Central memory CD4-positive, alpha-beta T cell (primary cell): ENCODE measurements at places on chromosomes 1 and 21.

DNA sequence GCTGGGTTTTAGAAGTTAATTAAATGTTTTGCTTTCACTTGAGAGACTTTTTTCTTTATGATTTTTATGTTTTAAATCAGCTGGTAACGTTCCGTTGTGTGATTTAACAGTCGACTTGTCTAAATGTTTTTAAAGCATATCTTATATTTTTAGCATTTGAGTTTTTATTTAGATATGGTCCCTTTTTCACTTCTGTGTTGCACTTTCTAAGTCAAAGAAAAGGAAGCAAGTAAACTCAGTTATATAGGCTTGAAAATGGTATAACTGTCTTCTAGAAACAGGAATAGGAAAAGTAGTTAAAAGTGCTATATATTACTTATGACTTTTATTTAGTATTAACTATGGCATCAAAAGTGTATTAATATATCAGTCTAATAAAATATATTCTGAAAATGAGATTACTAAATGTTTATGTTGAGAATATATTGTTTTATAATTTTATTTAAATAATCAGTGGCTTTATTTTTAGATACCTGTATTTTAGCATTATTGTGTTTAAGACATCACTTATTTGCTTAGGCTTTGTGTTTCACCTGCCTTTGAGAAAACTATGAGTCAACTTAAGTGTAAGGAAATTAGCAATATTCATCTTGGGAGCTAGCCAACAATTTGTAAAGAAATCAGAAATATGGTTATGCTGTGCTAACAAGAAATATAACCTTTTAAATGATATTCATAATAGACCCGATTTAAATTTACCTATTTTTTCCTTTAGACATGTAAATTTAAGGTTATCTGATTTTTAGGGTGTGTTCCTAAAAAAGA is 60.5 kb downstream of the RABGAP1L start:
- DNase-seq, result no peak

GRCh38 chr1:25023826-25024225 is 93.8 kb upstream of the RUNX3 start:
- DNase-seq, result no peak

DNA sequence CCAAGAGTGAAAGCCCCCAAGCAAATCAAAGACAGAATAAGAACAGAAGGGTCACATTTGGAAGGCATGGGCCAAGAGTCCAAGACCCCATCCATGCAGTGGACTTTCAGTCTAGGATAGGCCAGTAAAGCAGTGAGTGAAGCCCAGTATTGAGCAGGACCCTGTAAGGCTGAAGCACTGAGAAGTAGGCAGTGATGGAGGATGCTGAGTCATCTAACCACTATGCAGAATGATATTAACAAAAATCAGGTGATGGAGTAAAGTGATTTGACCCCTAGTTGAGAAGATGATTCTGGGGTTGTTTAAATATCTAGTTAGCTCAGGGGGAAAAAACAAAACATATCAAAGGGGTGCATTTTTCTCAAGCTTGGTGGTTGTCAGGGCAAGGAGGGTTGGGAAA is 308.7 kb upstream of the PLXNA2 start:
- DNase-seq, result no peak

- no peak for DNase-seq
Observed at GRCh38 chr1:36168514-36168913, 12.6 kb downstream of the MAP7D1 start.

GRCh38 chr1:116164604-116165368 is 53.6 kb downstream of the MAB21L3 start:
- no peak for DNase-seq

- peak; percentile 74 for DNase-seq
Observed at GRCh38 chr1:206507284-206508129, at the start of gene RASSF5. TSS of gene RASSF5 (plus strand) at chr1:206507531. CDS start at chr1:206507603, 72 bp downstream.

DNA sequence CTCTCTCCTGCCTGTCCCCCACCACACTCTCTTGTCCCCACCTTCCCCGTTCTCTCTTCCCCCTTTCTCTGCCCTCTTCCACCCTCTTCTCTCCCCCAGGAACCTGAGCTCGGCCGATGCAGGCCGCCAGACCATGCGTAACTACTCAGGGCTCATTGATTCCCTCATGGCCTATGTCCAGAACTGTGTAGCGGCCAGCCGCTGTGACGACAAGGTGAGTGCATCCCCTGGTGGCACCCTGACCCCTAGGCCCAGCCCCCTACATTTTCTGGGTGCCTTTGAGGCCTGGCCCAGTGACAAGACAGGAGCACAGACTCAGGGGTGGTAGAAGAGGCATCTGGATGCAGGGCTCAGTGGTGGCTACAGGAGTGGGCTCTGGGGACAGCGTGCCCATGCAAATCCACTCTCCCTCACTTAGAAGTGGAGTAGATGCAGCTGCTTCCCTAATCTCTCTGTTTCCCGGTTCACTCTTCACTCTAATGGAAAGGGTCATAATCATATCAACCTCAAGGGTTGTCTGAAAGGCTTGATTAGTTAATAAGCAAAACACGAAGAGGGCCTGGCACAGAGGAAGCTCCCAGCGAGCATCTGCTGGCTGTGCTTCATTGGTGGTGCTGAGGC is 37.0 kb downstream of the PKP1 start:
- no peak for DNase-seq

GRCh38 chr1:232921381-232921780 is 29.0 kb upstream of the NTPCR start:
- DNase-seq, result no peak

DNA sequence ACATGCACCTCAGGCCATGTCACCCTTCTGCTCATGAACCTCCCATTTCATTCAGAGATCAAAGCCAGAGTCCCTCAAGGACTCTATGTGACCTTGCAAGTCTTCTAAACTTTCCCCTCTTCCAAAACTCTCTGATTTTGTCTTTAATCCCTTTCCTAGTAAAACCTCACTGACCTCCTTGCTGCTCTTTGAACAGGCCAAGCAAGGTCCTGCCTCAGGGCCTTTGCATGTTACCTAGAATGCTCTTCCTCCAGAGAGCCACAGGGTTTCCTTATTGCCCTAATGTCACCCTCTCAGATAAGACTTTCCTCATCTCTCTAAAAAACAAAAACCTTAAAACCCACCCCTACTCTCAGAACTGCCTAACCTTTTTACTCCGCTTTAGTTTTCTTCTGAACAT is 26.6 kb downstream of the IL23R start:
- no peak for DNase-seq

GRCh38 chr1:225533238-225533637 is 105.4 kb upstream of the LBR start:
- DNase-seq, result no peak

- DNase-seq, result no peak
Observed at GRCh38 chr21:38267136-38267755, 10.5 kb downstream of the KCNJ15 start.

- no peak for DNase-seq
Observed at GRCh38 chr1:158681606-158682005, 4.9 kb downstream of the SPTA1 start.

GRCh38 chr1:93029317-93029716 is 49.8 kb upstream of the MTF2 start:
- peak; percentile 79 for DNase-seq

DNA sequence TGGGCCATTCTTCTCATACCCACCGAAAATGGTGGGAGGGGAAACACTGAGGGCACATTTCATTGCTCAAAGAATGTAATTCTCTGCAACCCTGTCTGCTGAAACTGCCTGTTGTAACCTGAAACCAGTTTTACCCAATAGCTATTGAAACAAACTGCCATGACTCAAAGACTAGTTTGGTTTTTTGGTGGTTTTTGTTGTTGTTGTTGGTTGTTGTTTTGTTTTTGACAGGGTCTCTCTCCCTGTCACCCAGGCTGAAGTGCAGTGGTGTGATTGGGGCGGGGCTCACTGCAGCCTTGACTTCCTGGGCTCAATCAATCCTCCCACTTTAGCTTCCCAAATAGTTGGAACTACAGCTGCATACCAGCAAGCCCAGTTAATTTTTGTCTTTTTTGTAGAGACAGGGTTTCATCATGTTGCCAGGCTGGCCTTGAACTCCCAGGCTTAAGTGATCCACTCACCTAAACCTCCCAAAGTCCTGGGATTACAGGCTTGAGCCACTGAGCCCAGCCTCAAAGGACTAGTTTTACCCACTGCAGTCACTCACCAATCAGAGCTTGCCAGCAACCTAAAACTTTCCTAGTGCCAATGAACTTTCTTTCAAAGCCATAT is 2.1 kb upstream of the IPP start:
- DNase-seq, result no peak

- DNase-seq, result no peak
Observed at GRCh38 chr1:199336745-199337640, 690.5 kb upstream of the NR5A2 start.

DNA sequence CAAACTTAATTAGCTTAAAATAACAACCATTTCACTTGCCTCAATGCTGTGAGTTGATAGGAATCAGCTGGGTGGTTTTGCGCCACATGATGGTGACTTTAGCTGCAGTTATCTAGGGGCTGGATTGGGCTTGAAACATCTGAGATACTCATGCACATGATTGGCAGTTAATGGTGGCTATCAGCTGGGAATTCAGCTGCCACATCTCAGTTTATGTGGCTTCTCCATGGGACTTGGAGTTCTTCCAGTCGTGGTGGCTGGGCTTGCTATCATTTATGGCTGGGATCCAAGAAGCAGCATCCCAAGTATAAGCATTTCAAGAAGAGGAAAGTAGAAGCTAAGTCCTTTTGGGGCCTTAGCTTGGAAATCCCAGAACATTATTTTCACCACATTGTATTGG is 36.4 kb downstream of the PDC start:
- no peak for DNase-seq

DNA sequence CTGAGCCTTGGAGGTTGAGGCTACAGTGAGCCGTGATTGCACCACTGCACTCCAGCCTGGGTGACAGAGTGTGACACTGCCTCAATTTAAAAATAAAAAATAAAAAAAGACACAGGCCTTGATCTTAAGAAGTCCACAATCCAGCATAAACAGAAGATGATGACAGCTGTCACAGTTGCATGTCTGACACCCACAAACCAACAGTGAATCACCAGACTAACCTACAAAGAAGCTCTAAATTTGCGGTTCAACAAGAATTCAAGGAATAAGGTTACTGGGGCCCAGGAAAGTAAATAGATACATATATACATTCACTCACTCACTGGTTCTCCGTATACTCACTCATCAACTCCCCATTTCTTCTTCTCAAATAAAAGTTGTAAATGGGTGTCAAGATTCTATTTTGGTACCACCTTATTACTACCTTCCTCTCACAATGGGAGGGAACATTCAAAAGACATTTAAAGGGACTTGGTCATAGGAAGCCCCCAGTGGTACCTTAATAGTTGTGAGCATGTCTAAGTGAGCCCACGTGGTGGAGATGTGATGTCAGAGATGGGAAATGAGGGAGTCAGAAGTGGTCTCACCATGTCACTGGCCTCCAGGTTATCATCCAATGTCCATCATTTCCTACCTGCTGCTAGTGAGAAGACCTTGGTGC is 66.9 kb upstream of the PRDX6 start:
- DNase-seq, result peak; percentile 26

GRCh38 chr1:206761159-206761768 is 9.3 kb upstream of the IL19 start:
- DNase-seq, result no peak

- DNase-seq, result peak; percentile 23
Observed at GRCh38 chr1:89659322-89660081, 26.6 kb downstream of the LRRC8C start.

DNA sequence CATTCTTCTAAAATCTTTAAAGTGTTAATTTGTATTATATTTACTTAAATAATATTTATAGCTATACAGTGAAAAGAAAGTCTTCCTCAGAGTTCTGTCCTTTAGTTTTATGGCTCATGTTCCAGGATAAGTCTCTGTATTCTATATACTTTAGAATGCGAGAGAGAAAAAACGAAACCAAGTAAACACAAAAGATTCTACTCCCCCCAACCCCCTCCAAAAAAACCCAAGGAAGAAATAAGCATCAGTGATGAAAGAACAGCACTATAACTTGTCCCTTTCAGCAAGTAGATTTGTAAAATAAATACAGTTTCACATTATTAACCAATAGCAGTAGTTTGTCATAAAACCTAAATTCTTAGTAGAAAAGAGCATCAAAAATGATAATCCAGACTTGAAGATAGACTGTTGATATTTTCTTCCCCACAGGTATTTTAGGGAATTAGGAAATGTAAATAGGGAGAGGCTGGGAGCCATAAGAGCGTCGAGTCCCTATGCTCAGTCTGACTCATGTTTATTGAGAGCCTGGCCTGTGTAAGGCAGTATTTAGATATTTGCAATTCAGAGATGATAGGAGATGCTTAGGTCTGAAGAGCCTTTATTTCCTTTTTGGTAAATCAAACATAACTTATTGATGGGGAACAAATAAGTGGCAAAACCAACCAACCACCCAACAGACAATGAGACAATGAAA is 35.5 kb downstream of the CDC14A start:
- DNase-seq, result no peak

DNA sequence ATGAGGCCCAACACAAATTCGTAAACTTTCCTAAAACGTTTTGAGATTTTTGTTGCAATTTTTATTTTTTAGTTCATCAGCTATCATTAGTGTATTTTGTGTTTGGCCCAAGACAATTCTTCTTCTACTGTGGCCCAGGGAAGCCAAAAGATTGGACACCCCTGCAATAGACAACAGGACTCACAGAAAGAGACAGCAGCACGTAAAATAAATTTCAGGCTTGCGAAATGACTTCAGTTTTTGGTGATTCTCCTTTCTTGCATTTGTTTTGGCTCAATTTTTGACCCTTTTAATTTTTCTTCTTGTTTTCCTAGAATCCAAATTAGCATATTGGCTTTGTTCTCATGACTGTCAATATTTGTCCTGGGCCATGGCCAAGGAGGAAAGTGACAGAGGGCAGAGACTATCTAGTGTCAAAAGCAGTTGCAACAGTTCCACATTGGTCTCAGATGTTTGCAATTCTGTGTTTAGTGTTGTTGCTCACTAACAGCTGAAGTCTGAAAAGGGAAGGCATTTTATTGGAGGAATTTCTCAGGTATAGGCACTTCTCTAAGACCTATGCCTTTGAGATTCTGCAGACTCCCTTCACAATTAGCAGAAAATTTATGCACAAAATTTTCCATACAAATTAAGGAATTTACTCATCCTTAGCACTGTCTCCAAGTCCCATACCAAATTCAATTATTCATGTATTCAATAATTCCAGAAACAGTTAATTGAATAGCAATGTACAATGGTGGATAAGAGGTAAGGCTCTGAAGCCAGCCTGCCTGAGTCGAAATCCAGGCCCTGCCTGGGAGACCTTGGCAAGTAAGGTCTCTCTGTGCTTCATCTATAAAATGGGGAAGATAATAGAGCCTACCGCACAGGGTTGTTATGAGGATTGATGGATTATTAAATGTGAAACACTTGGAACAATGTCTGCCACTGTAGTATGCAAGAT is 160.9 kb upstream of the IVNS1ABP start:
- no peak for DNase-seq

GRCh38 chr1:230401763-230402294 is 24.3 kb downstream of the PGBD5 start:
- DNase-seq, result no peak

- DNase-seq, result no peak
Observed at GRCh38 chr1:156167536-156167935, 14.2 kb downstream of the SEMA4A start.

- DNase-seq, result no peak
Observed at GRCh38 chr21:37601915-37602314, 235.3 kb downstream of the DYRK1A start.
